NCI-H510A treated with DMSO at 0.1 percent for 48 hours (cell line): ENCODE measurements at places on chromosomes 16 and 17.

DNA sequence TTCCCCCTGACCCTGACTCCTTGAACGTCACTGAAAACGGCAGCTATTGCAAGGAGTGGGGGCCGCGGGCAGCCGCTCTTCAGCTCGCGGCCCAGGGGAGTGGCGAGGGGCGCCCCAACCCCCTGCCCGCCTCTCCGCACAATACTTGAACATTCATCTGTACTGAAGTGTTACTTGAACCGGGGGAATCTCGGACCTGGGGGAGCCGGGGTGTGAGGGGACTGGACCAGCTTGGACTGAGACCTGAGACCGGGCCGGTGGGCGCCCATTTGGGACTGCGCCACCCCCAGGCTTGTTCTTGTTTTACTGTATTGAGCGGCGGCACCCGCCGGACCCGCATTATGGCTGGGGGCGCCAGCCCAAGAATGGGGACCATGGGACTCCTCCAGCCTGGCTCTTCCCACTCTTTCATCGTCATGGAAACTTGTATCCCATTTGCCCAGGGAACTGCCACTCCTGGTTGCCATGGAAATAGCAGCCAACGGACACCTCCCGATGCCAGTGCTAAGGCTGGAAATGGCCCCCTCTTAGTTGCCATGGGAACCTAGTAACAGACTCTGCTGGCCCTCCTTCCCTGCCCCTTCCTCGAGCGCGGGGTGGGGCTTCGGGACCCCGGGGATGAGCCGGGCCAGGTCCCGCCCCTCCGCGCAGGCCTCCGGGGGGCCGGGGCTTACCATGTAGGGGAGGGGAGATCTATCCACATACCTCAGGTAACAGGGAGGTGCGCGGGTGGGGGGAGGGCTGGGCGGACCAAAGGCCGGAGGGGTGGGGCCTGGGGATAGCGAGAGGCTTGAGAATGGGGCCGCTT lies 805 bp upstream of the ORAI3 start:
- no peak for DNase-seq

DNA sequence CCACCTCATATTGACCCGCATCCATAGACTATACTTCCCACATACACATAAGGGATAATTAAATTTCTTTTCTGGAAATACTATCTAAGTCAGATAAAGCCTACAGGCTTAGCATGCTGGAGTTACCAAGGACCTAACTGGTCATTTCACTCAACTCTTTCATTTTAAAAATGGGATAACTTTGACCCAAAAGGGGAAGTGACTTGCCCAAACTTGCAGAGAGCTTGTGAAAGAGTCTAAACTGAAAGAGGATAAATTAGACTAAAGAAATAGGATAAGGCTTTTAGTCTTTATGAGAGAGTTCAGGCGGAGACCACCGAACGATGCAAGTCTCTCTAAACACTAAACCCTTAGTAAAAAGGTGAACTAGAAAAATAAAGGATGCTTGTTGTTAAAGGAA lies 3.9 kb upstream of the KRT33A start:
- no peak for DNase-seq

- DNase-seq: no peak
Observed at GRCh38 chr16:10978871-10979446, 34.6 kb downstream of the CLEC16A start.

DNA sequence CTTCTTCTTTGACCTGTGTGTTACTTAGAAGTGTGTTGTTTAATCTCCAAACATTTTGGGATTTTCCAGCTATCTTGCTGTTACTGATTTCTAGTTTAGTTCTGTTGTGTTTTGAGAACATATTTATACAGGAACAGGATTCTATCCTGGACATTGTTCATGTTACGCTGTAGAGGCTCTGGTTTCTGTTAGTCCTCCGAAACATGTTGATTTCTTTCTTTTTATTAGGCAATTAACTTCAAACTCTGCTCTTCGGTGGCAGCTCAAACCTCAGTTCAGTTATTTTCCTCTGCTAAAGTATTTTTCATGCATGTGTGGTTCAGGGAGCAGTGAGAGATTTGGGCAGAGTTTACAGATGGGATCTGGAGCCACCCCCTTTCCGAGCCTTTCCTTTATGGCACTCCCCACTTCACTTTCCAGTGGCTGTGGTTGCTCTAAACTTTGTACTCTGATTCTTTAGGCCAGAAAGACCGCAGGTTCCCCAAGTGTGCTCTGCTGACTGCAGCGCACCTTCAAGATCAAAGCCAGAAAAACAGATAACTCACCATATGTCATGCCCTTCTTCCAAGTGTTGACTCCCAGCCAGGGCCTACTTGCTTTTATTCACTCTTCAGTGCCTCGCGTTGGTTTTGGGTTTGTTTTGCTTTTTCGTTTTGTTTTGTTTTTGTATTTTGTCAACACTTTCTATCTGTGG lies 77.6 kb upstream of the KSR1 start:
- no peak for DNase-seq

DNA sequence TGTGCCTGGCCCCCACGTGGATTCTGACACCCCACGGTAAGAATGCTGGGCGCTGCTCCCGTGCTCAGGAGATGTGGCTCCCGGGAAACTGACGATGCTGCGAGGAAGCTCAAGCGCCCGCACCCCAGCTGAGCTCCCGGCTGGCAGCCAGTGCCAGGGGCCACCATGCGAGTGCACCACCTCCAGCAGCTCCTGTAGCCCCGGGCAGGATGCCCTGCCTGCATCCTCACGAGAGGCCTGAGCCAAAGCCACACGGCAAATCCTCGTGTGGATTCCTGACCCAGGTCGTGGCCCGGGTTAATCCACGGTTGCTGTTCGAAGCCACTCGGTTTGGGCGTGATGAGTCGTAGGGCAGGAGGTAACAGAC lies 11.6 kb upstream of the DPEP1 start:
- no peak for DNase-seq

DNA sequence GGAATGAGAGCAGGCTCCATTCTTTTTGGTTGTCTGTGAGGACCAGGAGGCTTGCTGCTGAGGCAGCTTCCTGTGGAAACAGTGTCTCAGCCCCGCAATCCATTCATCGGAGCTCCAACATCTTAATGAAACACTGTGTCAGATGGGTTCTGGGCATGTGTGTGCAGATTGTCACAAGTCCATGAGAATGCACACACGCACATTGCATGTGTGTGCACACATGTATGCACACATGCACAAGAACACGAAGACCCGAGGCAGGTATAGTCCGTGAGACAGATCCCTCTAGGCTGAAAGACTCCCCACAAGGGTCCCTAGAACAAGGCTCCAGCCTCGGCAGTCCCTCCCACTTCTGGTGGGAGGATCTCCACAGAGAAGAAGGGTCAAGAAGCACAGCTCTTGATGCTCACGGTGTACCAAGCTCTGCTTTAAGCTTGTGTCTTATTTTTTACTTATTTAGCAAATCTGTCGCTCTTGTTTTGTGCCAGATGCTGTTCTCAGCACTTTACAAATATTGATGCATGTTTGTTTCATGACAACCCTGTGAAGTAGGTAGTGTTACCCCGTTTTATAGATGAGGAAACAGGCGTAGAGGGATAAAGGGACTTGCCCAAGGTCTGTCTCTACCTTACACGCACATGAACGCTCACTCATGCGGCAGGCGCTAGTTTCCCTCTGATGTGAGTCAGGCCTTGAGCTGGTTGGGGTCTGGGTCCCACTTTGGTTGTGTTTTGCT lies 213.1 kb downstream of the SEC14L1 start:
- DNase-seq: no peak

DNA sequence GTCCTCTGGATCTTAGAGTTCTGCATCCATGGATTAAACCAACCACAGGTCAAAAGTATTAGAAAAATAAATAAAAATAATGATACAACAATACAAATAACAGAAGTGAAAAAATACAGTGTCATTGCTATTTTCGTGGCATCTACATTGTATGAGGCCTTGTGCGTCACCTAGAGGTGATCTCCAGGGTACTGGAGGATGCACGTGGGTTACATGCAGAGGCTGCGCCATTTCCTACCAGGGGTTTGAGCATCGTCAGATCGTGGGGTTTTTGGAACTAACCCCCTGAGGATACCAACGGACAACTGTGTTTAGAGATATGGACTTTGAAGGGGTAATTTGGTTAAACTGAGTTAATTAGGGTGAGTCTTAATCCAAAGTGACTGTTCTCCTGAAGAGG lies 224.7 kb downstream of the ENGASE start:
- no peak for DNase-seq

- no peak for DNase-seq
Observed at GRCh38 chr17:16250635-16251034, 33.6 kb downstream of the PIGL start.

DNA sequence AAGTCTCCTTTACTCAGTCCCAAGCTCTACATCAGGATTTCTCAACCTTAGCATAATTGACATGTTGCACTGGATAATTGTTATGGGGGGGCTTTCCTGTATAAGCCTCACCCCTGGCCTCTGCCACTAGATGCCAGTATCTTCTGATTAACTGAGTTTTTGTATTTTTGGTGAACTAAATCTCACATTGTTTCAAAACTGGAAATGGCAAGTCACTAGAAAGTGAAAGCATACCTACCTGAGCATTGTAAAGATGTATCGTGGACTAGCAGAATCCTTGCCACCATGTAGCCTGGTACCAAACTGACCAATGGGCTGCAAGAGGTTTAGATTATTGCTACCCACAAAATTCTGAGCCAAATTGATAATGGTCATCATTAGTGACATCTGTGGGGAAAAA lies 15.0 kb downstream of the TOP2A start:
- no peak for DNase-seq

GRCh38 chr17:79925242-79925957 lies 86.2 kb upstream of the CBX4 start:
- no peak for DNase-seq

GRCh38 chr16:70582280-70582978 lies 58.8 kb downstream of the SF3B3 start:
- DNase-seq: no peak

- DNase-seq: no peak
Observed at GRCh38 chr16:30528799-30529457, 2.6 kb upstream of the ZNF768 start.

DNA sequence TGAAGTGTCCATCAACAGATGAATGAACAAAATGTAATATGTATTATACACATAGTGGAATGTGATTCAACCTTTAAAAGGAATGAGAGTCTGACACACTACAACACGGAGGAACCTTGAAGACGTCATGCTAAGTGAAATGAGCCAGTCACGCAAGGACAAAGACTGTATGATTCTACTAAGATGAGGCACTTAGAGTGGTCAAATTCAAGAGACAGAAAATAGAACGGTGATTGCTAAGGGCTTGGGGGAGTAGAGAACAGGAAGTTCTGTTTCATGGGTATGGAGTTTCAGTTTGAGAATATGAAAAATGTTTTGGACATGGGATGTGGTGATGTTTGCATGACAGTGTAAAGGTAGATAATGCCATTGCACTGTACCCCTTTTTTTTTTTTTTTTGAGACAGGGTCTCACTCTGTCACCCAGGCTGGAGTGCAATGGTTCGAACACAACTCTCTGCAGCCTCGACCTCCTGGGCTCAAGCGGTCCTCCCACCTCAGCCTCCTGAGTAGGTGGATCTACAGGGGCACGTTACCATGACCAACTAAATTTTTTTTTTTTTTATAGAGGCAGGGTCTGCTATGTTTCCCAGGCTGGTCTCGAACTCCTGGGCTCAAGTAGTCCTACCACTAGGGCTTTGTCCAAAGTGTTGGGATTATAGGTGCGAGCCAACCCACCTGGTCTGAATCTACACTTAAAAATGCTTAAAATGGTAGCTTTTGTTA lies 2.9 kb upstream of the CCDC102A start:
- DNase-seq: no peak

DNA sequence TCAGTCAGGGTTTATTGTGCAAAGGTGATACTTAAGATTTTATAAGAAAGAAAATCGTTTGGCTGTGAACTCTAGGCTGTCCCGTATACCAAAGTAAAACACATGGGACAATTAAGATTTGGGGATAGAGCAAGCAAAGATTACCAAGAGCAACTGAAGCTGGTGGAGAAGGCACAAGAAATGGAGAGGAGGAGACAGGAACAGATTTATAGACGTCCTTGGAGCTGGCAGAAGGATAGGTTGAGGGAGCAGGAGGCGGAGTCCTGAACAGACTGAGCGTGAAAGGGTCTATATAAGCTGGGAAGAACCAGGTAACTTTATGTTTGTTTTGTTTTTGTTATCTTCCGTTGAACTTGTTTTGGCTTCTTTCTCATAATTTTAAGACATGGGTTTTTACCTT lies 3.8 kb downstream of the TNRC6C start:
- DNase-seq: no peak

- no peak for DNase-seq
Observed at GRCh38 chr16:48133455-48134211, 22.2 kb downstream of the ABCC12 start.

GRCh38 chr17:55648086-55648485 lies 74.6 kb downstream of the TMEM100 start:
- DNase-seq: no peak

- no peak for DNase-seq
Observed at GRCh38 chr16:81964808-81965207, 46.5 kb downstream of the SDR42E1 start.

DNA sequence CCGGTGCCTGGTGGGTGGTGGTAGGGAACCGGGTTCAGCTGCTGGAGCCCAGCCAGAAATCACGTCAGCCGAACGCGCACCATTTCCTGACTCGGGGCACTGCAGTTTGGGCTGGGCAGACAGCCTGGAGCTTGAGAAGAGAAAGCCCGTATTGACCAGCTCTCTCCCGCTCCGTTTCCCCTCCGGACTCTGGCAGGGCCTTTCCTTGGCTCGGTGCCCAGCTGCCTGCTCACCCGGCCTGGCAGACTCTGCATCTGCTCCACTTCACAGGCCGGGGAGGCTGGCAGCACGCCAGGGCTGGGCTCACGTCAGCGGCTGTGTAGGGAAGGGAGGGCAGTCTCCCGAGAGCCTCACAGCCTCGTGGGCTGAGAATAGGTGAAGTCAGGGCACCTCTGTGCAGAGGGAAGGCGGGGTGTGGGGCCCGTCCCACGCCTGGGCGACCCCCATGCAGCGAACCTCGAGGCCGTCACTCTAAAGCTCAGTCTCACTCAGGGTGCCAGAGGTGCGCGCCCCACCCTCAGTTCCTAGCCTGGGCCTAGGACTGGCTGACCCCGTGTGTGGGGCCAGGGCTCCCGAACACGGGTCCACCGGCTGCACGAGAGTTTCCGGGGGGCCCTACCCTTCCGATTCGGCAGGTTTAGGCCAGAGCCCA lies 59.1 kb downstream of the OR1D5 start:
- peak; percentile 87 for DNase-seq

DNA sequence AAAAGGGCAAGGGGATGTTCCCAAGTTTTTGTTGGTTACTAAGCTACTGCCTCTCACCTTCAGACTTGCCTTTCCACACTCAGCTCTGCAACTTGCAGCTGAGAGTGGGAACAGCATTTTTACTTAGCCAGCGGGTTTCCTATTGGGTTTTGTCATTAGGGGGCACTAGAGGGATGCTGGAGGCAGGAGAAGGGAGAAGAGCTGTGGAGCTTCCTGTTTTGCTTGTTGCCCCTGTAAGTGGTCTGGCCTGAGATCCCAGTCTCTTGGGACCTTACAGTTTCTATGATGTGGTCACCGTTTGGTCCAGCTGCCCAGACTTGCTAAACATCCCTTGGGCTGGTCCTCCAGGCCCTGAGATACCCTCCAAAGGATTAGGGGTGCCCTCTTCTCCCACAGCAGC lies 209.6 kb upstream of the NLRP1 start:
- no peak for DNase-seq

- no peak for DNase-seq
Observed at GRCh38 chr16:85126705-85127378, 14.6 kb upstream of the CIBAR2 start.
